NCI-H460 (cell line): ENCODE measurements at places on chromosomes 4 and X. TPM values are rescaled to one million over a fixed set of nuclear protein-coding genes. Genes with fewer than 3 reads are reported as not detected.

The PTTG2 gene
- not detected in 2 replicates for total RNA-seq

The OFD1 gene
- 19.9 and 26.6 TPM in 2 replicates for total RNA-seq

The XAGE1A gene
- total RNA-seq: 0.25 TPM in 1 of 2 replicates, not detected in the other

The WAS gene
- 0.20 TPM in 1 of 2 replicates, not detected in the other for total RNA-seq

GRCh38 chr4:122827258-122827878 is 737 bp downstream of the FGF2 start:
- DNase-seq: no peak

- no peak for DNase-seq
Measured at GRCh38 chr4:88212253-88212561, 53.8 kb upstream of the ABCG2 start.

DNA sequence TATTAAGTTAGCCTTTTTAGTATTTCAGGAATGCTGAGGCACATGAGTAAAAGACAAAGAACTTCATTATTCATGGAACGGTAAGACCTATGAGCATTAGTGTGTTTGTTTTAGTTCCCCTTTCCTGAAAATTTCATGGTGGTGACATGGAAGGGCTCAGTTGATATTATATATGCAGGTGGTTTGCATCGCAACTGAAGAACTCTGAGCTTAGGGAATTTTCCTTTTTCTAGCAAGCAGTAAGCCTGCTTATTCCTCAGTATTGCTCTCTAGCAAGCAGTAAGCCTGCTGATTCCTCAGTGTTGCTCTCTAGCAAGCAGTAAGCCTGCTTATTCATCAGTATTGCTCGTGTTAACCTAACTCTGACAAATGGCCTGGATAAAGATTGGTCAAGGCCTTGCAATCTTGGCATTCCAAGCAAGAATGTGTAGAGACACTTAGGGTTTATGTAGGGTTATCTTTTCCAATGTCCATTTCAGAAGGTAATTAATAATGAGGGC is 37.7 kb upstream of the MAGEB18 start:
- DNase-seq: no peak

GRCh38 chr4:123616951-123617461 is 220.4 kb downstream of the SPRY1 start:
- DNase-seq: no peak

GRCh38 chr4:6177587-6178197 is 22.7 kb downstream of the JAKMIP1 start:
- no peak for DNase-seq

GRCh38 chrX:74291577-74291963 is 12.4 kb upstream of the ZCCHC13 start:
- no peak for DNase-seq

DNA sequence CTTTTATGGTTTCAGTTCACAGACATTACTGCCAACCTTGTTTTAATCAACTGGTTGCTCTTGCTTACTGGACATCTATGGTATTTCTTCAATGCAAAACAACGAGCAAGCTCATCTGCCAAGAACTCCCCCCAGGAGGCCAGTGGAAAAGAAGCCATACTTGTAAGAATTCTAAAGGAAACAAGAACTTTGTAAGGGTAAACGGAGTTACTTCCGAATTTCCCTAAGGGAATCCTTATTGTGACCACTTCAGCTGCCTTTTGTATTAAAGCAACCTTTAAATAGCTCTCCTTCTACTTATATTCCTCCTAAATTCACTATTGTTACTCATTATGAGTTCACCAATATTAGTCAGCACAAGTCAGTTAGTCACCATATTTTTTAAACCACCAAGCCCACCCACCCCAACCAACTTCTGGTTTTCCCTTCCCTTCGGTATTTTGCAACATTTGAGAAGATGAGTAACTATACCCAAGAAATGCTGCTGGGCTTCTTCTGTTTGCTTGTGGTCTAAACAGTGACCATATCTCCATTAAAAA is 602.8 kb upstream of the DIPK2B start:
- DNase-seq: no peak
